ENCODE measurements at places on chromosomes 4 and X. TPM values are rescaled to one million over a fixed set of nuclear protein-coding genes. Genes with fewer than 3 reads are reported as not detected.

DNA sequence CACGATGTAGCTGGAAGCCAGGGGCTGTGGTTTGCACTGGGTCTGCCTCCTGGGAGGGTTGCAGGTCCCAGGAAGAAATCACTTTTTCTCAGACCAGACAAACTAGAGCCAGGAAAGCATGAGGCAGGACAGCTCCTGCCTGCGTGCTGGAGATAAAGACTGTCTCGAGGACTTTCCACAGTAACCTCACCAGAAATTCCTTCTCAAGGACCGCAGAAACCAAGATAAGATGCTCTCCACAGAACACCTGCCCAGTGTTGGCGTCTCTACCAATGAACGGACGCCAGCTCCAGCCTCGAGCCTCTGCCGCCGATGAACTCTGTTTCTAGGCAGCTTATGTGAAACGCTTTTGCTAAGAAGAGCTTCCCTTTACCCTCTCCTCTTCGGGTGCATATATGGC lies 76.9 kb upstream of the AFAP1 start:
- no peak overlapping the region for H3K27ac ChIP-seq
- H3K27me3 ChIP-seq, result peaks cover 52% of the 10 kb centered on the region
- no peaks in the 10 kb centered on the region for H3K4me1 ChIP-seq
- H3K4me3 ChIP-seq, result no peak overlapping the region
- no peaks in the 10 kb centered on the region for H3K36me3 ChIP-seq

- H3K4me3 ChIP-seq, result no peak overlapping the region
- no peak for DNase-seq
- peaks cover 2% of the 10 kb centered on the region for H3K27me3 ChIP-seq
- H3K27ac ChIP-seq, result no peak overlapping the region
- H3K36me3 ChIP-seq, result no peaks in the 10 kb centered on the region
These were observed 50.0 kb upstream of the LIMCH1 start for GRCh38 chr4:41487868-41488440.

- no peak overlapping the region for H3K4me3 ChIP-seq
- H3K27ac ChIP-seq, result no peak overlapping the region
- H3K36me3 ChIP-seq, result no peaks in the 10 kb centered on the region
- no peaks in the 10 kb centered on the region for H3K27me3 ChIP-seq
- H3K4me1 ChIP-seq, result no peaks in the 10 kb centered on the region
- peak; percentile 46 for DNase-seq
These were observed 105.6 kb downstream of the ANXA10 start for GRCh38 chr4:168197926-168198325.

DNA sequence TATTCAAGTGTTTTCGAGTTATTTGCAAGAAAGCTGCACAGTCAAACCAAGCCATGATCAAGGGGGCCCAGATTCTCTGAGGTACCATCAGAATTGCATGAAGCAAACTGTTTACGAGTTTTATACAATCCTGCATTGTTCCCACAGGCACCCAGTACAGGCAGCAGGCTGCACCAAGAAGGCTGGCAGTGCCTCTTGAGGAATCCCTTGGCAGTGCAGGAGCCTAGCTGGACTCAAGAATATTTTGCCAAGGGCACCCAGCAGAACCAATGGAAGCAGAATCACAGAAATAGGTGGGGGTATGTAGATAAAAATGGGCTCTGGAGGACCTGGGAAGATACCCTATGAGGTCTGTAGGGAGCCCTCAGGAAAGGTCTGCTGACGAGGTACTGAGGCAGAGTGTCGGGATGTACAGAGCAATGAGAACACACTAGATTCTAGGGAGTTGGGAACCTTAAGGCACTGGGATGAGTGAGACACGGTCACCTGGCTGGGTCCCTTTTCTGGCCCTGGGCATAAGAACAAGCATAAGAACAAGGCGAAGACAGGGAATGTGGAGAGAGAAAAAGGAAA lies 2.5 kb upstream of the PLP1 start:
- H3K27me3 ChIP-seq, result no peaks in the 10 kb centered on the region
- DNase-seq, result no peak
- H3K4me3 ChIP-seq, result no peak overlapping the region
- H3K27ac ChIP-seq, result no peak overlapping the region

GRCh38 chrX:15043538-15043937 lies 170.3 kb downstream of the MOSPD2 start:
- no peak overlapping the region for H3K27ac ChIP-seq
- DNase-seq, result no peak
- no peaks in the 10 kb centered on the region for H3K4me1 ChIP-seq
- H3K36me3 ChIP-seq, result no peaks in the 10 kb centered on the region

DNA sequence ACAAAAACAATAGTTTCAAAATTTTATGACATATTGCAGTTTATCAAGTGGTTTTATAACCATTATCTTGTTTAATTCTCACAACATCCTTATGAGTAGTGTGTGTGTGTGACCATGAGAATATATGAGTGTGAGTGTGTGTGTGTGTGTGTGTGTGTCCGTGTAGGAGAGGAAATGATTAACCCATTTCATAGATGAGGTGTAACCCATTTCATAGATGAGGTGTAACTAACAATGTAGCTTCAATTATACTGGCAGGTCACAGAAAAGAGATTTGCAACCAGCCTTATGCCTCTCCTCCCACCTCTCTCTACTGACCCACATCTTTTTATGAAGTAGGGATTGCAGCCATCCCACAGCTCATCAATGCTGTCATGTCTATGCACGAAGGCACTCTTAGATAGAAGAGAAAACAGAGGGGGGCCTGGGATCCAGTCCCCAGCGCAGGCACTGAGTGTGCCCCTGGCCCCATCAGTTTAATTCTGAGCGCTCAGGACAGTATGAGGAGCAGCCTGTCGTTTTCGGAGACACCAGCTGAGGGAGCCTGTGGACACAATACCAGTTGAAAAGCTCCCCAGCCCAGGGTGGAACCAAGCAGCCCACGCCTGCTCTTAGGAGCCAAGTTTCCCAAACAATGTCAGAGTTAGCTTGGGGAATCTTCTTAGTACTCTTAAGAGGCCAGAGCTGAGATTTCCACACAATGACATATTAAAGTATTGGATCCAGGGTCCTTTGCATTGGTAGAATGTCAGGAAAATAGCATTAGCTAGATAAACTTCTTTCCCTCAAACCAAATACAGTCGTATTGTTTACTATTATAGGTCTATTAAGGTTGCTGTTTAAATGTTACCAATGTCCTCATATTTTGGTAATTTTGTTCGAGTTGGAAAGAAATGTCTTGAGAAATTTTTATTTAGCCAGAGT lies 88.6 kb downstream of the PALLD start:
- peaks cover 46% of the 10 kb centered on the region for H3K4me1 ChIP-seq
- no peak overlapping the region for H3K4me3 ChIP-seq
- peak overlapping the region; percentile 70 for H3K27ac ChIP-seq

GRCh38 chrX:57595381-57595811 lies 3.6 kb downstream of the ZXDB start:
- peaks cover 20% of the 10 kb centered on the region for H3K4me1 ChIP-seq
- no peaks in the 10 kb centered on the region for H3K36me3 ChIP-seq

The STX18 gene
- 30.6 TPM for total RNA-seq

The HTT gene
- total RNA-seq, result 65.2 TPM

The EREG gene
- total RNA-seq, result 0.14 TPM

The HTRA3 gene
- total RNA-seq, result 35.2 TPM

The PNMA5 gene
- total RNA-seq, result not detected

The TCEAL6 gene
- not detected for total RNA-seq
